Fibroblast of pulmonary artery (primary cell): ENCODE measurements at places on chromosomes 6 and 20.

GRCh38 chr20:33790566-33790965 is 20.6 kb upstream of the CHMP4B start:
- DNase-seq, result no peak

- DNase-seq, result peak; percentile 36
Observed at GRCh38 chr6:27591699-27592480, 119.0 kb upstream of the ZNF184 start.

DNA sequence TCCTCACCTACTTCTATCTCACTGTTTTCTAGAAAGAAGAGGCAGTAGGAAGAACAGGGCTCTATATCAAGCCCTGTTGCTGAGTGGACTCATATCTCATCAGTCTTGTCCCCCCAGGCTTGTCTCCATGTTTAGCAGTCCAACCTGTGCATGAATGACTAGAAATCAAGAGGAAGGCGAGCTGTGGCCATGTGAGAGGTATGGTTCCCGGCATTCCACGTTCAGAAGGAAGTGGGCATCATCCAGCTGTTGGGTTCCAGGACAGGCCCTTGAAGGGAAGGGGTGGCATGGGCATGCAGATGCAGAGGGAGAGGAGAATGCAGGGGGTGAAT is 176.6 kb downstream of the MRPL14 start:
- no peak for DNase-seq

- DNase-seq, result no peak
Observed at GRCh38 chr20:34210271-34210670, 31.0 kb upstream of the ASIP start.

- no peak for DNase-seq
Observed at GRCh38 chr6:137390334-137390733, 103.9 kb downstream of the OLIG3 start.

- DNase-seq, result no peak
Observed at GRCh38 chr6:45423111-45423823, 45.5 kb upstream of the SUPT3H start.

DNA sequence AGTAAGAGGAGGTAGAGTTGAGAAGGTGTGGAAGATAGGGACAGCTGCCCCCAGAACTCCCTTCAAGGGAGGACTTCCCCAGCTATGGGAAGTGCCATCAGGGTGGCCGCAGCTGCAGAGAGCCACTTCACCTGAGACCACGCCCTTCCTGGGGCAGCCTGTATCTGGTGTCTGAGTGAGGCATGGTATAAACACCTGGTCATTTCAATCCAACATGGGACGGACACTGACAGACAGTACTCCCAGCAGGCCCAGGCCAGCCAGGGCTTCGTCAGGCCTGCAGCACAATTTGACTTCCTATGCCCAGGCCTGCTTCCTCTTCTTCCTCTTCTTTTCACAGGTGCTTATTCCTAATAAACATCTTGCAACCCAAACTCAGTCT is 4.5 kb downstream of the SOX12 start:
- DNase-seq, result no peak

GRCh38 chr6:119142041-119142440 is 63.6 kb upstream of the FAM184A start:
- no peak for DNase-seq

- DNase-seq, result no peak
Observed at GRCh38 chr20:24627291-24627690, 157.9 kb downstream of the SYNDIG1 start.

DNA sequence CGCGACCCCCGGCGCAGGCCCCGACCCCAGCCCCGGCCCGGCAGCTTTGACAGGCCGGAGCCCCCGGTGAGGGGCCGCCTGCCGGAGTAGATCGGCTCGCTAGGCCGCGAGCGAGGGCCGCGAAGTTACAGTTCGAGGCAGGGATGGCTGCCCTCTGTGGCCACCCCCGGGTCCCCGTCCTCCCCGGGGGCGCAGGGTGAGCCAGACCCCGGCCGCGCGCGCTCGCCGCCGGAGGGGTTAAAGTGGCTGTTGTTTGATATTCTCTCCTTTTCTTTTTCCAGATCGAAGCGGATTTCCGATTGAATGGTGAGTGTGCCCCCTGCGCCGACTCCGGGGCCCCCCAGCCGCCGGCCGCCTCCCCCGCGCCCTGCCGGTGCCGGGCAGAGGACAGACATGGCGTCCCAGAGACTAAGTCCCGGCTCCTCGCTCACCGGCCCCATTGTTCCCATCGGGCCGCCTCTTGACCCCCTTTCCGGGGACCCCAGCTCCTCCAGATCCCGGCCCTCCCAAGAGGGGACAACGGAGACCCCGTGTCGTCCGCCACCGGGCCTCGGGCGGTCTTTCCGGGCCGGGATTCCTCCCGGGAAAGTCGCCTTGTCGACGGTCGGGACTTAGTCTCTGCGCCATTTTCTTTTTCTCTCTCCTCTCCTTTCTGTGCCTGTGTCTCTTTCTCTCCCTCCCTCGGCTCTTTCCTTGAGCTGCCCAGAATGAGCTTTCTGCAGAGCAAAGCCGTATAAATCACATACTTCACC is 704 bp downstream of the TOP1 start:
- no peak for DNase-seq

- DNase-seq, result no peak
Observed at GRCh38 chr6:157911278-157911677, 70.4 kb upstream of the SYNJ2 start.

DNA sequence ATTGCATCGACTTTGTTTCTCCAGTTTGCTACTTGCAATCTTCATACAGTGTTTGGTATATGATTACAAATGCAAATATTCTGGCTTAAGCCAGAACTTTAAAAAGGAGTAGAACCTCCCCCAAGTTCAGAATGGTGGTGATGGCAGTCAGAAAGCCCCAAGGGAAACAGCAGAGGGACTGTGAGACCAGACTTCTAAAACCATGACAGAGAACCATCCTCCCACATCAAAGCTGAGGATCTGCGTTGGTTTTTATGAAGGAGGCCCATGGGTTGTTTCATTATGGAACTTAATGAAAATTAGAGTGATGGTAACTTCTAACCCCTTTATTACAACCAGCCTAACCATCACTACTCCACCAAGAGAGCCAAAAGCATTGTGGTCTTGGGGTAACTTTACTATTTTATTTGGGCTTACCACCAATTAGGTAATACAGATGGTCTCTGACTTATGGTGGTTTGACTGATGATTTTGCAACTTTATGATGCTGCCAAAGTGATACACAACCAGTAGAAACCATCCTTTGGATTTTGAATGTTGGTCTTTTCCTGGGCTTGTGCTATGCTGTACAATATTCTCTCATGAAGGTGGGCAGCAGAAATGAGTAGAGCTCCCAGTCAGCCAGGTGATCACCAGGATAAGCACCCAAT is 10.9 kb upstream of the MRS2 start:
- no peak for DNase-seq

GRCh38 chr6:152086223-152086873 is 278.9 kb downstream of the ESR1 start:
- DNase-seq, result no peak

GRCh38 chr6:64334636-64335035 is 699.0 kb downstream of the PHF3 start:
- DNase-seq, result peak; percentile 42

DNA sequence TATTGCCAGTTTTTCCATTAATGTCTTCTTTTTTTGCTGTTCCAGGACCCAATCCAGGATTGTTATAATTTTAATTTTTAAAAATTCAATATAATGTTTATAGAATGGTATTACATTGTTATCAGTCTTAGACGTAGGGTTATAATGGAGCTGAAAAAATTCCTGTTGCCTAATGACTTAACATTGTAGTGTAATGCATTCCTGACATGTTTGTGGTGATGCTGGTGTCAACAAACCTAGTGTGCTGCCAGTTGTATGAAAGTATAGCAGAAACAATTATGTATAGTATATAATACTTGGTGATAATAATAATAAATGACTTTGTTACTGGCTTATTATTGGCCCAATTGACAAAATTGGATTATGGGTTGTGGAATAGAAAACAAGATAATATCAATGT is 30.4 kb downstream of the KIZ start:
- DNase-seq, result peak; percentile 74

- no peak for DNase-seq
Observed at GRCh38 chr6:143605906-143606521, 71.8 kb upstream of the PHACTR2 start.

DNA sequence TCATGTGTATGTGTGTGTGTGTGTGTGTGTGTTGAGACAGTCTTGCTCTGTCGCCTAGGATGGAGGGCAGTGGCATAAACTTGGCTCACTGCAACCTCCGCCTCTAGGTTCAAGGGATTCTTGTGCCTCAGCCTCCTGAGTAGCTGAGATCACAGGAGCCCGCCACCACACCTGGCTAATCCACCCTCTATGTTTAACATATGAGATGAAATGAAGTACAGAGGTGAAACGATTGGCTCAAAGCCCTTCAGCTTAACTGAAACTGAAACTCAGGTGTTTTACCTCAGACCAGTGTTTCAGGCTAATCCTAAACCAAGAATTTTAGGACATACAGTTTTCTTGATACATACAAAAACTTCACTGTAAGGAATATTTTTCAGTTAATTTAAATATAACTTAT is 167.3 kb downstream of the KCNQ5 start:
- no peak for DNase-seq

DNA sequence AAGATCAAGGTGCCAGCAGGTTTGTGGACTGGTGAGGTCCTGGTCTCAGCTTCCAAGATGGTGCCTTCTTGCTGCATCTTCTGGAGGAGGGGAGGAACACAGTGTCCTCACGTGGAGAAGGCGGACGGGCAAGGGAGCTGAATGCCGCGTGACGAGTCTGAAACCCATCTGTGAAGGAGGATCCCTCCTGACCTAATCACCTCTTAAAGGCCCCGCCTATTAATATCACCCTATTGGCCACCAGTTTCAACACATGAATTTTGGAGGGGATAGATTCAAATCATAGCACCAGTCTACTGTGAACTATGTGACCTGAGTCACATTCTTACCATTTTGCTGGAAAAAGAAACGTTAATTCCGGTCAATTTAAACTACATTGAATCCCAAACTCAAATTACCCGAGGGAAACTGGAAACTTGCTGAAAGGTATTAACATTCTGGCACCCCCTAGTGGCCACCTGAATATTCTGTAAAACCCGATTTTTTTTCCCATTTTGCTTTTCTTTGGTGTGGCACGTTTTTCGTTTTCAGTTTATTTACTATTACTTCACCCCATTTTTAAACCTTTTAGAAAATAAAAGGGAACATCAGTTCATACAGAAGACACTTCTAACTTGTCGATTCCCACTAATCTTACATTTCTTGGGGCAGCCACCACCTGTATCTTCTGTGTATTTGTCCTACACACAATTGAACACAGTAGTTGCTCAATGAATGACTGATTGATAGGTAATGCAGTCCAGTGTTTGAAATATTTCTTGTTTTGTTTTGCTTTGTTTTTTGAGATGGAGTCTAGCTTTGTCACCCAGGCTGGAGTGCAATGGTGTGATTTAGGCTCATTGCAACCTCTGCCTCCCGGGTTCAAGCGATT is 17.9 kb upstream of the CCDC170 start:
- DNase-seq, result peak; percentile 69

DNA sequence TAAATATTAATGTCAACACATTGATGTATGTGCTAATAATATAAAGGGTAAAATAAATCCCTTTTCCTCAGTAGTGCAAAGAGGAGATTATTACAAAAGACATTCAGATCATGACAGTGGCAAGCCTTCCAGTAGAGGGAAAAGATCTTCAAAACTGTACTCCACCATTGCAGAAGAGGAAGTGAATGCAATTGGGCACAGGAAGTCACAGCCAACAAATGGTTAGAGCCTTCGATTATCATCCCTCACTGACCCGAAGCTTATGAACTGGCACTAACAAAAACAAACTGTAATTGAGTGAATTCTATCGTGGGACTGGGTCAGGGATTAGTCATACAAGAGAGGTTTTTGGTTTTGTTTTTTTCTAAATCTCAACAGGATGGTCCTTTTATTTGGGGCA is 39.3 kb upstream of the SCGN start:
- DNase-seq, result no peak

- no peak for DNase-seq
Observed at GRCh38 chr6:80020381-80021120, 16.1 kb downstream of the TTK start.

DNA sequence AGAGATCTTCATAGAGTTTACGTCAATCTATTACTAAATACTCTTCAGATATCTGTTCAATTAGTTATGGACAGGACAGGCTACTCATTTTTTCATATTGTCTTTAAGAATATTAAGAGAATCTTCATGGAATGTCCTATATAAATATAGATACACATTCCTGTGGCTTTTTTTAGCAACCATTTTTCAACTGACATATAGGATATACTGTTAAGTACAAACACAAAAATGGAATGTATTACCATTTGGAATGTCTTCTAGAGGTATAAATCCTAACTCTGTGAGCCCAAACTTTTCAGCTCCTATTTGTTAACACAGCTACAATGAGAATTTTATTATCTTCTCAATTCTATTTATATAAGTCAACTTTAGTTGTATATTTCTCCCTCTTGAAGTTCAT is 239.6 kb upstream of the DEFB112 start:
- DNase-seq, result no peak

- no peak for DNase-seq
Observed at GRCh38 chr6:148867862-148868261, 121.0 kb downstream of the UST start.

DNA sequence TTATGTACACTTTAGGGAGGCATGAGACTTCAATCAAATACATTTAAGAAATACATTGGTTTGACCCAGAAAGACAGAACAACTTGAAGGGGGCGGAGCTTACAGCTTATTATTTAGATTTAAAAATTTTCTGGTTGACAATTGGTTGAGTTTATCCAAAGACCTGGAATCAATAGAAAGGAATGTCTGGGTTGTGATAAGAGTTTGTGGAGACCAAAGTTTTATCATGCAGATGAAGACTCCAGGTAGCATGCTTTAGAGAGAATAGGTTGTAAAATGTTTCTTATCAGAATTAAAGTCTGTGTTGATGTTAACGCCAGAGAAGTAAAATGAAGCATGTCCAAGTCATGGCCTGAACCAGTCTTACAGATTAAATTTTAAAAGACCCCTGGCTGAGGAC is 757.8 kb upstream of the ADGRB3 start:
- no peak for DNase-seq

DNA sequence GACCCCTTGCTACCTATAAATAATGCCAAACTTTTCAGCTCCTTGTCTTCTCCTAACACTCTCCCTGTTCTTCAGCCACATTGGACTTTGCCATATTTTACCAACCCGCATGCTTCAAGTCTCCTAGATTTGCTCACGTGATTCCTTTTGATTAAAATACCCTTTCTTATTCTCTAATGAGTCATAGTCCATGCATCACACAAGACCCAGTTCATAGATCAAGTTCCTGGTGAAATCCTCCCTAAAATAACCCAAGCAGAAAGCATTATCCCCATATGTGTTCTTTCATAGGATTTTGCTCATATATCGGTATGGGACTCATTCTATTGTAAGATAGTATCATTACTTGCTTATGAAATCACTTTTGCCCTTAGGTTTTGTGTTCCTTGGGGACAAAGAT is 108.9 kb upstream of the STXBP5 start:
- DNase-seq, result no peak

DNA sequence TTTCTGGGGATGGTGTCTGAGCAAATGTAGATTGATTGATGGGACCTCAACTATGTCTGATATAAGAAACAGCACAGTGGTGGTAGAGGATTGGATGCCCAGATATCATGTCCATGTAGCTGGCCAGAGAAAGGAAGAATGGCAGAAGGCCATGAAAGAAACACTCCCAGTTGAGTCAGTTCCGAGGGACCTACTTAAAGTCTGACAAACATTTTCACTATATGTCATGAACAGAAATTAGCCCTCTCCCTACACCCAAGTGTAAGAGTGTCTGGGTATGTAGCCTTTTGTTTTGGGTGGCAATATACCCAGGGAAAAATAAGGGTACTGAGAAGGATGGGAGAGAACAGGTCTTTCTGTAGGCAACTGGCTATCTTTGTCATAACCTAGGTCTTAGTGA is 434.2 kb downstream of the BCKDHB start:
- DNase-seq, result no peak

GRCh38 chr6:126396131-126396530 is 56.2 kb downstream of the CENPW start:
- DNase-seq, result no peak
